ENCODE measurements at places on chromosomes 11 and 22.

GRCh38 chr11:17439316-17439782 lies 37.3 kb downstream of the ABCC8 start:
- no peak for DNase-seq

DNA sequence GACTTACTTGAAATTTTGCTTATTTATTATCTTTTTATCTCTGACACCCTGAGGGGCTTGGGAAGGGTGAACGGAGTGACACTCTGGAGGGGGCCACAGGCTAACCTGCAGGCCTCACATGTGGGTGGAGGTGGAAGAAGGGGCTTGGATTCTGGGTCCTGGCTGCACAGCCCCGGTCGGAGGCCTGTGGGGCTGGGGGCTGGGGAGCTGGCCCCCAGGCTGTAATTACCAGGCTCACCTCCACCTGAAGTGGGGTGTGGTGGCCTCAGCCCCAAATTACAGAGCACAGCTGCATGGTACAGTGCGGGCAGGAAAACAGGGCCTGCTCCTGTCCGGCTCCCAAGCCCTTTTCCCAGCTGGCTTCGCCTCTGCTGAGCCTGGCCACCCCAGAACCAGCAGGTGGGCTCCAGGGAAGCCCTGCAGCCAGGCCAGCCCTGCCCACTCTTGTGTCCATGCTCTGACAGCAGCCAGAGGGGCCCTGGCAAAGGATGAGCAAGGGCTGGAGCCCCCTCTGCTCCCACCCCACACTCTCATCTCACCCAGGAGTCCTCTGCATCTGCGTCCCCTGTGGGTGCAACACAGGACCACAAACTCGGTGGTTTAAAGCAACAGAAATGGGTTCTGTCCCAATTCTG lies 48.0 kb downstream of the IGF2 start:
- no peak for DNase-seq

DNA sequence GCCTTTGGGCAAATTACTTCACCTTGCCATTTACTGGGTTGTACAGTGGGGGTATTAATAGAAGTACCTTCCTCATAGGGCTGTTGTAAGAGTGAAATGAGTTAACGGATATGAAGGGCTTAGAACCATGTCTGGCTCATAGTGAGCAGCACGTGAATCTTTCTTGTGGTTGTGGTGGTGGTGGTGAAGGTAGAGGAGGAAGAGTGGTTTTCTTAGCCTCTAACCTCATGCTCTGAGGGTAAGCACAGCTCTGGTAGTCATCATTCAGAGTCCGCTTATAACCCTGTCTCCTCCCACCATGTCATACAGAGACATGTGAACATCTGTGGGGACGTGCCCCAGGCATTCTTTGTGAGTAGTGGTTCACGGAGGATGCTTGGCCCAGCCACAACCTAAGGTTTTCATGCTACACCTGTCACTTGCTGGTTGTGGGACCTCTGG lies 43.6 kb downstream of the TEAD1 start:
- no peak for DNase-seq

GRCh38 chr22:36808721-36809344 lies 8.0 kb downstream of the PVALB start:
- DNase-seq = no peak

DNA sequence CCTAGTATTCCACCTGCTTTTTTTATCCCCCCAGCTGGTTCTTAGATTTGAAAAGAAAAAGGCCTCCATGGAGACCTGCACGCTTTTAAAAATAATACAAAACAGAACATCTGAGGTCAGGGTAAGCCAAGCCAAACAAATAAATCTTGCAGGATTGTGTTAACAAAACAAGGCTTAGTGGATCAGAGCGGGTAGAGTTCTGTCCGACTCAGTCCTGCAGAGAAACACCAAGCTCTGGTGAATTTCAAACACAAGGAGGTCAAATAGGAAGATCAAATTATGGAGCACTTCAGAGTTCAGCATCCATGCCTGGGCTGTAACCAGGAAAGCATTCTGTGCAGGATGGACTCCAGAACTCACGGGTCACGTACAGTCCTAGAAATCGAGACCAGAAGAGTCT lies 86.9 kb downstream of the SYN3 start:
- DNase-seq = no peak

DNA sequence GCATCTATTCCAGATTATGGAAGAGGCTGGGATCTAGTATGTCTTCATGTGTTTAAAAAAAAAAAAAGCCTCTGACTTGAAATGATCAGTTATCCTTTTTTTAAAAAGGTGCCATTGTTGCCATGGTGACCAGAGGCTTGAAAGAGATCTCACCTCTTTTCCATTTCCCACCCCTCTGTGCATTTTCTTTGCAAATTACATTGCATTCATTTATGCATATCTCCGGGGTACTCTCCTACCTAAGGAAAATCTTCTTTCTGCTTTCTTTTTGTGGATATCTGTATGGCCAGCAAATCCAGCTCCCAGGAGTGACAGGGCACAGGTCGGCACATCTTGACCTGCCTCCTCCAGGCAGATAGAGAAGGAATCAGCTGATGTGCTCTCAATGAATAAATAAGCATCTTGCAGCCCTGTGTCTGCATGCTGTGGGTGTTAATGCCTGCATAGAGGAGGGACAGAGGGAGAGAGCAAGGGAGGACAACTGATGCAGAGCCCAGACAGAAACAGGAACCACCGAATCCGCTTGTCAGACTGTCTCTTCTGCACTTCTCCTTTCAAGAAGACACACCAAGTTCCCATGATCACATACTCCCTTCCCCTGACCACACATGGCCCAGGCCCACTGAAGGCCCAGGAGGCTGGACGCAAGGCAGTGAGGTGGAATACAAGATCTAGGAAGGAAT lies 50.9 kb downstream of the CWC15 start:
- DNase-seq = no peak

DNA sequence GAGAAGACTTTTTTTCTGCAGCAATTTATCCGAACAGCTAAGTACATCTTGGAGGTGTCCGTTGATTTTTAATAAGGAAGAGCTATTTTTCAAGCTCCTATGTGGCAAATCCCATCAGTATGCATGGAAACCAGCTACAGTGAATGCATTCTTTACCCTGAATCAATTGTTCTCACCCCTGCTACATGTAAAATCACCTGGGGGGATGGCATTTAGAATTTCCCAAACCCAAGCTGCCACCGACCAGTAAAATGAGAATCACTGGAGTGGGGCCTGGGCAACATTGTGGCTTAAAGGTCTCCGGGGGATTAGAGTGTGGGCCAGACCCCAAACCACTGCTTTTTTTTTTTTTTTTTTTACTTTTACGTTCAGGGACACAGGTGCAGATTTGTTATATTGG lies 2.8 kb upstream of the ZNF195 start:
- no peak for DNase-seq

- DNase-seq = no peak
These were observed 26.4 kb upstream of the ADORA2A start for GRCh38 chr22:24400726-24401596.

GRCh38 chr11:57213342-57214097 lies 23.5 kb downstream of the APLNR start:
- no peak for DNase-seq

DNA sequence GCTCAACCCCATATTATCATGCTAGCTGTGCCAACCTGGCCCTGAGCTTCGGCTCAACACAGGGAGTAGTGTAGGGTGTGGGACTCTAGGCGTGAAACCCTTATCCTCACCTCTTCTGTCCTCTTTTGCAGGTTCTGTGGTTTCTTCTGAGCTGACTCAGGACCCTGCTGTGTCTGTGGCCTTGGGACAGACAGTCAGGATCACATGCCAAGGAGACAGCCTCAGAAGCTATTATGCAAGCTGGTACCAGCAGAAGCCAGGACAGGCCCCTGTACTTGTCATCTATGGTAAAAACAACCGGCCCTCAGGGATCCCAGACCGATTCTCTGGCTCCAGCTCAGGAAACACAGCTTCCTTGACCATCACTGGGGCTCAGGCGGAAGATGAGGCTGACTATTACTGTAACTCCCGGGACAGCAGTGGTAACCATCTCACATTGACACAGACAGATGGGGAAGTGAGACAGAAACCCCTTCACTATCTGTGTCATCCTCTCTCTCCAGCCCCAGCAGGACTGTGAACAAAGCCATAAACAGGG lies 76.4 kb downstream of the GGTLC2 start:
- DNase-seq = no peak

DNA sequence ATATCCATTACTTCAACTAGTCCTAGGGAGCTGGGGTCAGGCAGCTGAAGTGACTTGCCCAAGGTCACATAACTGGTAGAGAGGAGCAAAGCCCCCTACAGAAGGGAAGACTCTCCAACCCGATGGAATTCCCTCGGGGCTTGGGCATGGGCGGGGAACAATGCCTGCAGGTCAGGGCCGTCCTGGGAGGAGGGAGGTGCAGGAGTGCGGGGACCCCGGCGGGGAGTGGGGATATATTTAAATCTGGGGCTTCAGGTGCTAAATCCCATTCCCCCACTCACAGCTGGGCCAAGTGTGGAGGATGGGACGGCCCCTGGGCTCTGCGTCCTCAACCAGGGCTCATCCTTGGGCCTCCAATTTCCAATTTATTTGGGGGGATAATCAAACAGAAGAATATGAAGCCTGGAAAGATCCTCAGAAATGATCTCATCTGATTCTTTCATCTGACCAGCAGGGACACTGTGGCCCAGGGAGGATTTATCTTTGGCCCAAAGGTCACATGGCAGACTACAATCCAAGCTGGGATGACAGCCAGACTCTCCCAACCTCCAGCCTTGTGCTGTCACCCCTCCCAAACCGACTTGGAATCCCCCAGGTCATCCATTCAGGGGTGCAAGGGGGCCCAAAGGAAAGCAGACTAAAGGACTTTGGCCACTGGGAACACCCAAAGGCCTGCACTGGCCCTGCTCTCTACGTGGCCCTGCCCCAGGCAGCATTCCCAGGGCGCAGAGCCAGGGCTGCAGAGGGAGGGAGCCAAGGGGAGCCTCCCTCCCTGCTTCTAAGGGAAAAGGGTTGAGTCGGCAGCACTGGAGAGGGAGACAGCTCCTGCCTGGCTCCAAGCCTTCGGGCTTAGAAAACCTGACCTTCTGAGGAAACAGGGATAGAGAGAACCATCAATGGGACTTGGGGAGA lies 8.7 kb upstream of the C1QTNF6 start:
- no peak for DNase-seq

- DNase-seq = no peak
These were observed 106.0 kb downstream of the TRIM29 start for GRCh38 chr11:120031612-120032600.

DNA sequence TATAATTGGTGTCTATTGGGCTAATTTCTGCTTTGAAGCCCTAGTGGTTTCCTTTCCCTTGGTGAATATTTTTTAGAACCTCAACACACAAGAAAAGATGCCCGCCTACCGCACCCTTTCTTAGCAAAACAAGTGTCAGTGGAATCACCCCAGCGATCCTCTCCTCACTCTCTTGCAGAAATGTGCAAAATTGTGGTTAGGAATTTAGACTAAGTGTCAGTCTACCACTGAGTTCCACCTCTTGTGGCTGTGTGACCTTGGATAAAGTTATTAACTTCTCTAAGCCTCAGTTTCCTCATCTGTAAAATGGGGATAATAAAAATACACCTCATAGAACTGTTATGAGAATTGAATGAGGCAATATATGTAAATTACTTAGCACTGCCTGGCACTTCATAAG lies 5.3 kb upstream of the JAML start:
- no peak for DNase-seq

DNA sequence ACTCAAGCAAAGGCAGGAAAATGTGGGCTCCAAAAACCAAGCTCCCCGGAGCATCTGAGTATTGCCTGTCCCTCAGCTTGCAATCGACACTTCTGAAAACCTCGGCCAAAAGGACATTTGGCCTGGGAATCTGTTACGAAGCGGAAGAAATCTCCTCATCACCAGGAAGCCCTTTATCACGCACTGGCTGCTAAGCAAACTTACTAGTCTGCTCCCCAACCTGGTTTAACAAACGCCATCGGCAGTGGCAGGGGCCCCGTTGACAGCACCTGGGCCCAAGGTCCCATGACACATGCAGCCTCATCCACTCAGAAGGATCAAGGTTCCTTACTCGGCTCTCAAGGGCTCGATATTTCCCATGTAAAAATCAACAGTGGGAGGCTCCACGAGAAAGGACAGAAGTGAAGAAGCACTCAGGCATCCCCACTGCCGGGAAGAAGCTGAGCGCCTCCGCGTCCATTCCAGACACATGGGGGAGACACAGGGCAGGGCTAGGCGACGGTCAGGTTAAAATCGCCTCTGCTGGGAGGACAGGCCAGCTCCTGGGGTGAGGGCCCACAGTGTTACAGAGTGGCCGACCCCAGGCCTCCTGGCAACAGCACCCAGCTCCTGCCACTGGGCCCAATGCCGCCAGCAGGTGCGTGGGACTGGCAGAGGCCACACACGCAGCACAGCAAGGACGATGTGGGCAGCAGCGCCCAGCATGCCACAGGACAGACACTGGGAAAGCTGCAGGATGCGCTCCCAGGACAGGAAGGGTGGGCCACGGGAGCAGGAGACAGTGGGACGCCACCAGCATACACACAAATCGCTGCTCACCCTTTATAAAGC lies 27.1 kb downstream of the BRD1 start:
- DNase-seq = no peak

GRCh38 chr11:3817181-3817800 lies 8.9 kb downstream of the PGAP2 start:
- no peak for DNase-seq

DNA sequence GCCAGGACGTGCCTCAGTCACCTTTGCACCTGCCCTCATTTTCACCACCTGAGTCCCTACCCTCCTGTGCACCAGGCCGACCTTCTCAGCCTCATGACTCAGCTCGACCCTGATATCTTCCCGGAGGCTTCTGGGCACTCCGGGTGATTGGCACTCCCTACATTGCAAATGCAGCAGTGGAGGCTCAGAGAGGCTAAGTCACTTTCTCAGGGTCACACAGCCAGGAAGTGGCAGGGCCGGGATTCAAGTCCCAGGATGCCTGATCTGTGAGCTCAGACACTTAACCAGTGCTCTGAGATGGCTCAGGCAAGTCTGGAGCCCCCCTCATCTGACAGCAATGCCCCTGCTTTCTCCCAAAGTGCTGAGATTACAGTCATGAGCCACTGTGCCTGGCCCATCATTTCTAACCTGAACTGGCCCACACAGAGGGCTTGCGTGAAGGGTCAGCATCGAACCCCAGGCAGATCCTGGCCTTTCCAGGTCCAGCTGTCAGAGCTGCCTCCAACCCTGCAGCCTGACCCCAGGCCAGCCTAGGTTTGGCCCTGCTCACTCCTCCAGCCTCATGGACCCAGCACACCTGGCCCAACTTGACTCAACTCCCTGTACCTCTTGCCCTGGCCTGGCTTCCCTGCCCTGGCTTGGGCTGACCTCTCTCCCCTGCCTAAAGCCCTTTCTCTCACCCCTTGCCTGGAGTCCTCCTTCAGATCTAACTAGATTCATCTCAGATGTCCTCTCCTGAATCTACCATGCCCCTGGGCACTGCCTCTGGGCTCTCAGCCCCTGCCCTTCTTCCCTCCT lies 40.7 kb upstream of the RTL6 start:
- DNase-seq = no peak

- DNase-seq = no peak
These were observed 98.9 kb downstream of the TRAF6 start for GRCh38 chr11:36411202-36411640.

- DNase-seq = no peak
These were observed at the start of gene SPON1 for GRCh38 chr11:13962562-13963168. SPON1 (plus strand) TSS chr11:13962723; CDS start chr11:13962905, 182 bp downstream.

- peak; percentile 69 for DNase-seq
These were observed 153.4 kb downstream of the CACNA1I start for GRCh38 chr22:39723899-39724351.
